ENCODE measurements at places on chromosomes 3 and 15. TPM values are rescaled to one million over a fixed set of nuclear protein-coding genes. Genes with fewer than 3 reads are reported as not detected.

The CAMKV gene
- not detected for total RNA-seq

The SLC24A5 gene
- total RNA-seq = not detected

The CFAP44 gene
- total RNA-seq = 6.3 TPM

The EPHA6 gene
- 0.52 TPM for total RNA-seq

The KBTBD12 gene
- total RNA-seq = 13.6 TPM

The TICRR gene
- 1.6 TPM for total RNA-seq

The CLPX gene
- 42.3 TPM for total RNA-seq

The NR1I2 gene
- total RNA-seq = under 0.01 TPM

The GMNC gene
- under 0.01 TPM for total RNA-seq

The TRH gene
- 0.52 TPM for total RNA-seq

The NAALADL2 gene
- 17.7 TPM for total RNA-seq

The SMCO1 gene
- 3.7 TPM for total RNA-seq

The THSD4 gene
- 15.7 TPM for total RNA-seq

The FRMD5 gene
- 3.7 TPM for total RNA-seq

The EIF4E3 gene
- total RNA-seq = 2.6 TPM

The CRYBG3 gene
- total RNA-seq = 27.1 TPM

The ROPN1 gene
- total RNA-seq = not detected

All from skeletal muscle tissue (tissue), 5 donors.